ENCODE measurements at places on chromosomes 7 and 10. TPM values are rescaled to one million over a fixed set of nuclear protein-coding genes. Genes with fewer than 3 reads are reported as not detected.

The SFXN2 gene
- total RNA-seq, result 6.4 TPM

The SEMA3A gene
- 19.2 TPM for total RNA-seq

The MINPP1 gene
- 24.0 TPM for total RNA-seq

The CCNY gene
- 69.3 TPM for total RNA-seq

The GIMAP6 gene
- 20.5 TPM for total RNA-seq

The PROSER2 gene
- 8.8 TPM for total RNA-seq

The STEAP1B gene
- not detected for total RNA-seq

The NMT2 gene
- 23.3 TPM for total RNA-seq

The EFCAB10 gene
- not detected for total RNA-seq

The EPHB6 gene
- 16.7 TPM for total RNA-seq

The FAM25C gene
- not detected for total RNA-seq

The DNAJC12 gene
- total RNA-seq, result 11.7 TPM

The CHST15 gene
- total RNA-seq, result 23.5 TPM

The KLHL7 gene
- 29.9 TPM for total RNA-seq

The SYNPO2L gene
- 0.49 TPM for total RNA-seq

The KIF20B gene
- 2.9 TPM for total RNA-seq

The MSMB gene
- total RNA-seq, result 15.8 TPM

The SUV39H2 gene
- total RNA-seq, result 5.9 TPM

The PON1 gene
- total RNA-seq, result 8.9 TPM

The MKI67 gene
- 3.9 TPM for total RNA-seq

The ELMO1 gene
- total RNA-seq, result 43.4 TPM

The KNDC1 gene
- 5.2 TPM for total RNA-seq

The YWHAG gene
- total RNA-seq, result 95.4 TPM

The C10orf53 gene
- not detected for total RNA-seq

The SPOCK2 gene
- total RNA-seq, result 250 TPM

The MDH2 gene
- 135 TPM for total RNA-seq

The SFXN4 gene
- 15.8 TPM for total RNA-seq

The STRA8 gene
- total RNA-seq, result not detected

The TAS2R3 gene
- total RNA-seq, result 1.5 TPM

The MOGAT3 gene
- total RNA-seq, result 0.14 TPM

The ENKUR gene
- 0.37 TPM for total RNA-seq

The ABCA13 gene
- 2.8 TPM for total RNA-seq

The GDF2 gene
- not detected for total RNA-seq

The C7orf57 gene
- total RNA-seq, result not detected

The ANKRD2 gene
- 2.3 TPM for total RNA-seq

The UCMA gene
- total RNA-seq, result not detected

The CRPPA gene
- total RNA-seq, result 3.3 TPM

The MBLAC1 gene
- 4.3 TPM for total RNA-seq

The GLCCI1 gene
- total RNA-seq, result 16.3 TPM

The AFAP1L2 gene
- total RNA-seq, result 6.3 TPM

The ZNF32 gene
- 46.2 TPM for total RNA-seq

The UCN3 gene
- 0.58 TPM for total RNA-seq

The PLXNA4 gene
- total RNA-seq, result 5.8 TPM

The CCDC3 gene
- total RNA-seq, result 304 TPM

The TEX36 gene
- total RNA-seq, result not detected

The RGS10 gene
- total RNA-seq, result 42.7 TPM

The STK17A gene
- 16.1 TPM for total RNA-seq

The TMEM120A gene
- 69.1 TPM for total RNA-seq

The HELLS gene
- total RNA-seq, result 7.1 TPM

The ITIH5 gene
- total RNA-seq, result 42.0 TPM

The ARHGAP22 gene
- 8.8 TPM for total RNA-seq

The PRSS37 gene
- not detected for total RNA-seq

The MET gene
- 59.4 TPM for total RNA-seq

The RET gene
- 1.6 TPM for total RNA-seq

The SPDYE1 gene
- total RNA-seq, result not detected

The STEAP2 gene
- 29.9 TPM for total RNA-seq

The LRRC17 gene
- 10.6 TPM for total RNA-seq

All from mucosa of gallbladder (tissue), 1 donor.